Stimulated activated CD8-positive, alpha-beta memory T cell treated with anti-CD3 and anti-CD28 coated beads, Interleukin-2, amount 100 ng/mL, for 1 hour (primary cell): ENCODE measurements at places on chromosomes 3 and 15.

GRCh38 chr3:128903501-128903900 lies 24.1 kb downstream of the ACAD9 start:
- no peak for DNase-seq

- no peak for DNase-seq
Observed at GRCh38 chr3:62379321-62379798, 6.0 kb upstream of the FEZF2 start.

GRCh38 chr3:131807822-131808221 lies 227.0 kb downstream of the CPNE4 start:
- DNase-seq, result no peak

GRCh38 chr15:95131131-95131556 lies 899.8 kb downstream of the MCTP2 start:
- no peak for DNase-seq

DNA sequence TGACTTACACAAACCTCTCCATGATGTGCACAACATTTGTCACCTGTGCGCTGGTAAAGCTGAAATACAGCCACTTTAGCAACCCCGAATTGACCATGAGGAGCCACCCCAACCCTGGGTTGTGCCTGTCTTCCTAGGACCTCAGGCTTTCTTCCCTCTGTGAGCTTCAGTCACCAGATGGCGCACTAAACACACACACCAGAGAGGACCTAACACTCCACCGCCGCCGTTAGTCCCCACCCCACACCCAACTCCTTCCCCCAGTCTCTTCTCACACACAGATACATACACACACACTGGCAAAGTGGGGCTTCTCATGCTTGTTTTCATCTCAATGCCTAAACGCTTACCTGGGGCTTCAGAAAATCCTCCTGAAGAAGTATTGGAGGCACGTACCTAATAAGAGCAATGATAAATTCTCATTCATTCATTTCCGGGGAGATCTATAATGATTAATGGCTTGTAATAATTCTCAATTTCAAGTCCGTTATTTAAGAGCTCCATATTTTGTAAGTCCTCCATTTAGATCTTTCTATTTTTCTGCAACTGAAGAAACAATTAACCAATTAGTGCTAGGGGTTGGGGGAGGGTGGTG lies 2.1 kb upstream of the CCDC80 start:
- DNase-seq, result peak; percentile 55

DNA sequence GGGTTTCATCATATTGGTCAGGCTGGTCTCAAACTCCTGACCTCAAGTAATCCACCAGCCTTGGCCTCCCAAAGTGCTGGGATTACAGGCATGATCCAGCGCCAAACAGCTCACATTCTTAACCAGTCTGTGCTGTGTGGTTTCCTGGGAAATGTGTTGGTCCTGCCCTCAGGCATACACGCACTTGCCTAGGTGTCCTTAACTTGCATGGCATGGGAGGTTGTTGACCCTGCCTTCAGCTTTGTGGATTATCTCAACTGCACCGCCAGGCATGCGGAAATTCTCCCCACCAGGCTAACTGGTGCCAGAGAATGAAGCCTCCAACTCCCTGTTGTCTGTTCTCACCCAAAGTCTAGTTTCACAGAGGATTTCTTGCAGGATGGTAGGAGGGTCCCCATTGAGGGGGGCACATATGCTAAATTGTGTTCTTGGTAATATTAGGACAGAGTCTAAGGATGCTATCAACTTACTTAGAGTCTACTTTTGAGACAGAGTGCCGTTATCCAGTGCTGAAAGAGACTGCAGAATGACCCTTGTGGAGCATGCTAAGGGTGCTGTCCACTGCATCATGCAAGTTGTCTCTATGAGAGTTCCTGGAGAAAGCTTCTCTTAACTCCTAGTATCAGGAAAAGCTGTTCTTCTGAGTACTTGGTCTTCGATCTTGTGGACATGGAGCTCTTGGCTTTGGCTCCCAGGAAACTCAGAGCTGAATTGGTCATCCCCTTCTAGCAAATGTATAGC lies 61.6 kb upstream of the EIF1B start:
- DNase-seq, result no peak

DNA sequence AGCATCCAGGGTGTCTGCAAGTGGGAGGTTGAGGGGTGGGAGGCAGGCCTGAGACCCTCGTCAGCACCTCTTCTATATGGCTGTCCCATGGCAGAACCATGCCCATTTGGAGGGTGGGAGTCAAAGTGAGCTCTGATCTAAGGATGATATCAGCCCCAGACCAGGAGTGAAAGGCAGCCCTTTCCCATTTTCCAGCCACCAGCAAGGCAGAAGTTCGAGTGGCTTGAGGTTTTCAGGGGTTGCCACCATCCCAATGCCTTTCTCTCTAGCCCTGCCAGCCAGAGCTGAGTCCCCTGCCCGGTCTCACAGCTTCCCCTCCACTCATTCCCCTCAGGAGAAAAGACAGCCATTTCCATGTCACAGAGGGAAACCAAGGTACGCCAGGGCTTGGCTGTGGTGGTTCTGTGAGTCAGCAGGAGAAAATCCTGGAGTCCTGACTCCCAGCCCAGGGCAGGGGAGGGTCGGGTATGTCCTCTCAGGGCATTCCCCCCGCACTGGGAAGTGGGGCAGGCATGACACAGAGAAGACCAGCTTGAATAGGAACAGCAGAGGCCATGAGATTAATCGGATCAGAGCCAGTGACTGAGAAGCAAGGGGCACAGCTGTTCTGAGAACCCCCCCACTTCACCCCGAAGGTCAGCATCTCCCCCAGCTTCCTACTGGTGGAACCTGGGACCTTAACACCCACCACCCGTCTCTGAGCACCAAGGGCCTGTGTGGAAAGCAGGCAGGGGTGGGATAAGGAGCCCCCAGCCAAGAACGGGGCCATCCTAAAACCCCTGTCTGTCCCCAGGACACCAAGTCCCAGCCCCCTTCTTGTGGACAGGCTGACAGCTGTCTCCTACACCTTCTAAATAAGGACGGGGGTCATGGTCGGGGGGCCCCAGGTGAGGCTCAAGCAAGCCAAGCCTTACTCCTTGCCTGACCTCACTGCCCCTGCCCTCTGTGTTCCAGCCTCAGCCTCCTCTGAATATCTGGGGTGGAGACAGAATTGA lies 965 bp upstream of the SLC38A3 start:
- no peak for DNase-seq

DNA sequence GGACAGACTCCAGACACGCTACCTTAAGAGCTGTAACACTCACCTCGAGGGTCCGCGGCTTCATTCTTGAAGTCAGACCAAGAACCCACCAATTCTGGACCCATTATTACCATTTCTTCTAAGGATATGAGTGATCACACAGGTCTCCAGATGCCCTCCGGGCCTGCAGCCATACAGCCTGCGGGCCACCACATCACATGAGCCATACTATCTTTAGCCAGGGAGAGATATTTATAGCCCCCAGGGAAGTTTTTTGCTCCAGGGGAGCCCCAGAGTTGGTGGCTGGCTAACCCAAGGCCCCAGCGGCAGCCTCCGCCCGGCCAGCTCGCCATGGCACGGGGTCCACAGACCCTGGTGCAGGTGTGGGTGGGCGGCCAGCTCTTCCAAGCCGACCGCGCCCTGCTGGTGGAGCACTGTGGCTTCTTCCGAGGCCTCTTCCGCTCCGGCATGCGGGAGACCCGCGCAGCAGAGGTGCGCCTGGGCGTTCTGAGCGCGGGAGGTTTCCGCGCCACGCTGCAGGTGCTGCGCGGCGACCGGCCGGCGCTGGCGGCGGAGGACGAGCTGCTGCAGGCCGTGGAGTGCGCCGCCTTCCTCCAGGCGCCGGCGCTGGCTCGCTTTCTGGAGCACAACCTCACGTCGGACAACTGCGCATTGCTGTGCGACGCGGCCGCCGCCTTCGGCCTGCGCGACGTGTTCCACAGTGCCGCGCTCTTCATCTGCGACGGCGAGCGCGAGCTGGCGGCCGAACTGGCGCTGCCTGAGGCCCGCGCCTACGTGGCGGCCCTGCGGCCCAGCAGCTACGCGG lies at the start of gene KBTBD13:
Gene KBTBD13 (plus strand): TSS at position 261 of the 805 bp plus-strand sequence. CDS start 70 bp downstream, at position 331.
- no peak for DNase-seq

GRCh38 chr3:42443292-42443691 lies 32.9 kb upstream of the LYZL4 start:
- no peak for DNase-seq

GRCh38 chr15:78208887-78209645 lies 25.3 kb downstream of the ACSBG1 start:
- DNase-seq, result no peak

- no peak for DNase-seq
Observed at GRCh38 chr3:13042127-13042701, 31.0 kb downstream of the IQSEC1 start.

GRCh38 chr3:11060500-11061251 lies 68.1 kb downstream of the SLC6A1 start:
- no peak for DNase-seq

GRCh38 chr3:30353711-30354467 lies 252.5 kb upstream of the TGFBR2 start:
- DNase-seq, result peak; percentile 16

DNA sequence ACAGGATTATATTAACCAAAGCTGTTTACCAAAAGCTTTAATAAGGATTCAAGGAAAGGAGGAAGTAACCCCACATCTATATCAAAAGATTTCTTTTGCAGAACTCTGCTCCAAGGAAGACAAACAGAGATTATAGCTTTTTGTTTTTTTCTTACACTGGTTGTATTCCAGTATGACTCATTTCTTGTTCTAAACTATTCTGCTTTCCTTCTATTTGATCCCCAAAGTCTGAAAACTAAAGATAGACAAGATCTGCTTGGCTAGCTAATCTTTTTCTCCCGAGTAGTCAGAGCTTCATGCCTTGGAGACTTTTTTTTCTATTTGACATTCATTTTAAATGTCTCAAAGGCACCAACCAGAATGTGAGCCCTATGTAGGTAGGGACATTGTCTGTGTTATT lies 36.8 kb upstream of the FRMD5 start:
- DNase-seq, result no peak

- no peak for DNase-seq
Observed at GRCh38 chr3:113783463-113783862, 36.6 kb downstream of the ATP6V1A start.

GRCh38 chr3:141055136-141055535 lies 4.0 kb downstream of the SPSB4 start:
- no peak for DNase-seq

DNA sequence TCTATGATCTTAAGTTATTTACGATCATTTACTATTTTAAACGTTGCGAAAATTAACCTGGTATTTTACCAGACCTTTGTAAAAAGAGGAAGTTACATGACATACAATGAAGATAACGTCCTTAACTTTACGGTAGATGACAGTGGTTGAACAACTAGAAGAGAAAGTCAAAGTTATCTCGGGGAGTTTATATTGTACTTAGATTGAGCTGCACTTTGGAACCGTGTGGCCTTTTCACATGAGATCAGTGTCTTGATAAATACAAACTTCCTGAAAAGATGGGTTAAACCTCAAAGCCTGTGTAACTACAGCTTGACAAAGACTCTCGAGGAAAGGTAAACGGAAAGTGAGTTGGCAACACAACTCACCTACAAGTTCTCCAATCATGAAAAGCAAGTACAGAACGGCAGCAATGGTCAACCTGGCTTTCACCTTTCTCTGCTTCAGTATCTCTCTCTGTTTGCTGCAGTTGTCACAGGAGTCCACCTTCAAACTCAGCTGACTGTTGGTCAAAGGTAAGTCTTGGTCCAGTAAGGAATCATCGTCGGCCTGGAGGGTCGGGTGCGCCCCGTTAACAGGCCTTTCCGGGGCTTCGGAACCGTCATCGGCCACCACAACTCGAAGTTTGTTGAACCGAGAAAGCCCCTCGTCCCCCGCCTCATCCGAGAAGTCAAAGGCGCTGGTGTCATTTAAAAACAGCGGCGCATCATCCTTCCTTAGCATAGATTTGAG lies 793 bp downstream of the SLC30A4 start:
- DNase-seq, result no peak

GRCh38 chr3:133644768-133645167 lies 17.0 kb downstream of the TOPBP1 start:
- DNase-seq, result no peak

- DNase-seq, result no peak
Observed at GRCh38 chr3:64483467-64483866, 204.3 kb downstream of the ADAMTS9 start.

DNA sequence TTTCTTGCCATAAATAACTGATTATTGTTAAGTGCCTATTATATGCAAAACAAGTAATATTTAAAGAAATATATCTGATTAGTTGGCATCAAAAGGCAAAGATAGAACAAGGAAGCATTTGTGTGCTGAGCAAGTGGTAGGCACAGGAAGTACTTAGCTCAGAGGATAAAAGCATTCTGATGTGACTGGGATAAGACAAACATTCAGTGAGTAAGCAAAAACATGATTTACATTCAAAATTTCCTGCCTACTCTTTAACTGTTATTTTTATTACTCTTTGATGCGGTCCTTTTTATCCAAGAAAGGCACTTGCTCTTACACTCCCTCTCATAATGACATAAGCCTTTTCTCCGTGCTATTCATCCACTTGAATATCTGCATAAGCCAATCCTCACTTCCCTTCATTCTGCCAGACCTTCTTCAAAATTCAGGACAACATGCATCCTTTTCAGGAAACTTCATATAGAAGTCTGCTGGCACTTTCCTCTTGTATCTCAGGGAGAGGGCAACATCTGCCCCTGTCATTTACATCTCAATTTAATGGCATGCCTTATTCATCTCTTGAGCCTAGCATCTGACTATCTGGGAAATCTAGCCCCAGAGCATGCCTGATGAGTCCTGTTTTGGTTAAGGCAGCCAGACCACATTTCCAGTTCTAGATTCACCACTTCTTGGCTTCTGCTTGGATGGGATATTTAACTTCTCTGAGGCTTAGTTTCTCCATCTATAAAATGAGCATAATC lies 478.2 kb upstream of the ROBO2 start:
- DNase-seq, result no peak

DNA sequence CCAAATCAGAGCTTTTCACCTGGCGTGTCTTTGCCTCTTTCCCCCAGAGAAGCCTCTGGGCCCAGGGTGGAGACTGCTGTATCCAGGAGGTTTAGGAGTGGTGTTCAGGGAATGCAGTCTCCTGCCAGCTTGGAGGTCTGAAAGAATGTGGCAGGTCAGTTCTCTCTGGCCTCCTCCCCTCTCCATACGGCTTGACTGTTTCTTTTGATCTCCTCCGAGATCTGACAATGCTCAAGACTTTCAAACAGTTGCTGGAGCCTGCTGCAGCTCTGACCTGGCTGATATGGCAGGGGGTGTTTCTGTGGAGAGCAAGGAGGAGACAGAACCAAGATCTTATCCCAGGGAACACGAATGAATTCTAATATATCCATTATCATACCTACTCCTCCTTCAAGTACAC lies 24.7 kb upstream of the TM4SF4 start:
- no peak for DNase-seq

GRCh38 chr15:89707577-89707976 lies 17.0 kb downstream of the WDR93 start:
- no peak for DNase-seq
